ENCODE measurements at places on chromosomes 5 and 9. TPM values are rescaled to one million over a fixed set of nuclear protein-coding genes. Genes with fewer than 3 reads are reported as not detected.

GRCh38 chr5:116442095-116442534 is 132.5 kb downstream of the SEMA6A start:
- peak; percentile 74 for DNase-seq

- peak; percentile 23 for DNase-seq
These were observed 21.6 kb upstream of the PCDHA1 start for GRCh38 chr5:140764177-140764973.

- DNase-seq, result no peak
These were observed 78.1 kb downstream of the NDUFAF2 start for GRCh38 chr5:61023131-61023530.

GRCh38 chr9:131087354-131087893 is 8.9 kb upstream of the AIF1L start:
- no peak for DNase-seq

GRCh38 chr9:72753266-72753893 is 199.5 kb downstream of the ALDH1A1 start:
- peak; percentile 67 for DNase-seq

DNA sequence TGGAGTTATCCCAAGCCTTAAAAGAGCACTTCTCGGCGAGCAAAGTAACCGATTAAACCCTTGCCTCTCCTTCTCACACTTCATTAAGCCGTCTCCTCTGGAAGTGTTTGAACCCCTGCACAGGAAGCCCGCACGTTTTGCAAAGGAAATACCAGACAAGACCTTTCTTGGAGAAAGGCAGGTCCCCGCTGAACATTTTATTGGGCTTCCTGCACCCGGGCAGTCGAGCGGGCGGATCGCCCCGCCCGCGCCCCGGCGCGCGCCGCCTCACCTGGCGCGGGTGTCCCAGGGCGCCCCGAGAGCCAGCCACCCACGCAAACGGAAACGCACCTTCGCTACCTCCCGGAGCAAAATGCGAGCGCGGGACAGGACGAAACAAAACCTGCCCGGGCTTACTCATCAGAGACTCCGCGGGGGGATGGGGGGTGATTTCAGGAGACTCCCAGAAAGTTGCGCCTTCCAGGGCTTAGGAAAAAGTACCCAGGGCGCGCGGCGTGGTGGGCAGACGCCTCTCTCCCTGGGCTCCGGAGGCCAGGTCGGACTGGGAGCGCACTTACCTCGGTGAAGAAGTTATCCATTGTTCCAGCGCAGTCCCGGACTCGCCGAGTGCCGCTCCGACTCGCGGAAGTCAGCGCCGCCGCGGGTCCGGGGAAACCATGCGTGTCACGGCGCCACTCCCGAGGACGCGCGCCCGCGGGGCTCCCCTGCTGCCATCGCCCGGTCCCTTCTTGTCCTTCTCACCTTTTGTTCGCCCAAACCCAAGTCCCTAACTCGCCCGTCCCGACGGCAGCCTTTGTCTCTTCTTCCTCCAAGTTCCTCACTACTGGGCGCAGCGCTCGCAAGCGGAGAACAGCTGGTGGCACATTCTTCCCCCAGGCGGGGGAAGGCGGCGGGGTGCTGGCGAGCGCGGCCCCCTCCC is 598 bp downstream of the MYO10 start:
- peak; percentile 74 for DNase-seq

DNA sequence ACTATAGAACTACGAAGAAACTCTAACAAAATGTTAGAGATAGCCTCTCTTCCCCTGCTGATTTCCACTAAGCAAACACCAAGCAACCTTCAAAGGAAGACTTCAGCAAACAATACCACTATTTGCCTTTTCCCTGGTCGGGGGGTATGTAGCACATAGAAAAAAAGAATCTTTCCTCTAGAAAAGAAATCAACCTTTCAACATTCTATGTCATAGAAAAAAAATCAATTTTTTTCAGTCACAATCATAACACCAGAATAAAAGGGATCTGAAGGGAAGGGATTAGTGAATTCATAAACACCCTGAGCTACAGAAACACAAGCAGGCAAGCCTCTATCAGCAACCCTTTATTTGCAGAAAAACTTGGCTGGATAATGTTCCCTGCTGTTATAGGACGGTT is 15.3 kb downstream of the ABCA1 start:
- no peak for DNase-seq

DNA sequence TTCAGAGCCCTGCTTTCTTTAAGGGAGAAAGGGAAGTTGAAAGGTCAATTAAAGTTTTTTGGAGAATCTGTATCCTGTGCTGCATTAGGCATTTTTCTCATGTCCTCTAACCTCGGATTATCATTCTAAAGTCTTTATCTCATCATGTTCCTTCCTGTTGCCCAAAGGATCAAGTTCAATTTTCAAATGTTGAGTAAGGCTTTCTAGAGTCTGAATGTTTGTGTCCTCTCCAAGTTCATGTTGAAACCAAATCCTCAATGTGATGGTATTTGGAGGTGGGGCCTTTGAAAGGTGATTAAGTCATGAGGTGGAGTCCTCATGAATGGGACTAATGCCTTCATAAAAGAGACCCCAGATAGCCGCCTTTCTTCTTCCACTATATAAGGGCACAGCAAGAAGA is 20.2 kb upstream of the TNC start:
- DNase-seq, result no peak

DNA sequence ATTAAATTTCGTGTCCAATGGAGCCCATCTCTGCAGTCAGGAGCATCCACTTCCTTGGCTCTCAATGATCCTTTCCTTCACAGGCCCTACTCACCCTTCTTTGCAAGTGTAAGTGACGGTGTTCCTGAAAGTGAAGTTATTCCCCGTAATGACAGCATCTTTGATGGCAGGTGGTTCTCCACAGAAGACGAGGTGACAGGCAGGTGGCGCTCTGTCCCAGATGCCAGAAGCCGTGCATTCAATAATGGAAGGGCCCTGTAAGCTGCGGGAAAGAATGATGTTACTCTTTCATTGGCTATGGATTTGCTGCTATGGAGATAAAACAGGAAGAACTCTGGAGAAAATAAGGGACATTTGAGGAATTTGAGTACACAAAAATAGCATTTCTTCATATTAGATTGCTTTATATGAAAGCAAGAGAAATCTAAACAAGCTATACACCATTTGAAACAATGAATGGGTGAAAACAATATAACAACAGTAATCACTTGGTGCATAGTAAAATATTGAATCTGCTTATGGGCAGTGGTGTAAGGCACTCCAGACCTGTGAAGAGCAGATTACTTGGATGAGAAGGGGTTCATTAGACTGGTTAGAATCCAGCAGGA is 89.9 kb upstream of the TXNDC8 start:
- DNase-seq, result peak; percentile 69

- no peak for DNase-seq
These were observed 8.7 kb downstream of the SLC6A19 start for GRCh38 chr5:1209896-1210776.

- DNase-seq, result no peak
These were observed 68.8 kb downstream of the SLC44A1 start for GRCh38 chr9:105313238-105313637.

DNA sequence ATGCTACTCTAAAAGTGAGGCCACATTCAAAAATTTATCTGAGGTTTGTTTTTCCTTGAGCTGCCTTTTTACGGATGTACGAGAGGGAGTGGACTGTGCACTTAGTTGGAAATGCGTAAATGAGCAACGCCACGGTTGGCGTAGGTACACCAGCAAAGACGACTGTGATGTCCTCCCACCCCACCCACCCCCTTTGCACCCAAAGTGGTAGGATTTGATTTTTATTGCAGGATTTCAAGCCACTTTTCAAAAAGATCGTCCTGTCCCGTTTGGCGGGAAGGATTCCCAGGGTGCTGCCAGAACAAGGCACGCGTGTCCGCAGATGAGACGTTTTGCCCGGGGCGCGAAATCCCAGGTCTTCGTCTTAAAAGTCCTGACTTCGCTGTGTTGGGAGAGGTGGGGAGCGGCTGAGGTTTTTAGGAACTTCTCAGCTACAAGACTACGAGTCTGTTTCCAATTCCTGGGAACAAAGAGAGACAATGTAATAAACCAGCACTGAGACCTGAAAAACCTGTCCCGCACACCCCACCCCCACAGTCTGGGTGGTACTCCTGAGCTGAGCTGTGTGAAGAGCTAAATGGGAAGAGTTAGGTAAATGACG is 1.0 kb upstream of the TLE1 start:
- peak; percentile 96 for DNase-seq

GRCh38 chr5:131005963-131006684 is 158.9 kb downstream of the HINT1 start:
- peak; percentile 27 for DNase-seq

DNA sequence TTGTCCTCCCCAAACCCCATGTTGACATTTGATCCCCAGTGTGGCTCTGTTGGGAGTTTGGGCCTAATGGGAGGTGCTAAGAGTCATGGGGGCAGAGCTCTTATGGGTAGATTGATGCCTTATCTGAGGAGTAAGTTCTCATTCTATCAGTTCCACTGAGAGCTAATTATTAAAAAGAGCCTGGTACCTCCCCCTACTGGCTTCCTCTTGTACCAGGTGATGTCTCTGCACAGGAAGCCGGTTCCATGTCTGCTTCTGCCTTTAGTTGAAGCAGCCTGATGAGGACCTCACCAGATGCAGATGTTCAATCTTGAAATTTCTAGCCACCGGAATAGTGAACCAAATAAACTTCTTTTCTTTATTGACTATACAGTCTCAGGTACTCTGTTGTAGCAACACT is 10.8 kb downstream of the GABRB2 start:
- DNase-seq, result peak; percentile 29

GRCh38 chr5:80034559-80034958 is 589 bp upstream of the THBS4 start:
- DNase-seq, result no peak

- DNase-seq, result no peak
These were observed 190.3 kb downstream of the MELK start for GRCh38 chr9:36762958-36763357.

GRCh38 chr5:95937607-95938152 is 24.0 kb downstream of the ELL2 start:
- no peak for DNase-seq

GRCh38 chr5:141363952-141364660 is at the start of gene PCDHGA5:
Gene PCDHGA5, plus strand, starts transcription at chr5:141364162. Its CDS starts 169 bp downstream, at chr5:141364331.
- DNase-seq, result no peak

DNA sequence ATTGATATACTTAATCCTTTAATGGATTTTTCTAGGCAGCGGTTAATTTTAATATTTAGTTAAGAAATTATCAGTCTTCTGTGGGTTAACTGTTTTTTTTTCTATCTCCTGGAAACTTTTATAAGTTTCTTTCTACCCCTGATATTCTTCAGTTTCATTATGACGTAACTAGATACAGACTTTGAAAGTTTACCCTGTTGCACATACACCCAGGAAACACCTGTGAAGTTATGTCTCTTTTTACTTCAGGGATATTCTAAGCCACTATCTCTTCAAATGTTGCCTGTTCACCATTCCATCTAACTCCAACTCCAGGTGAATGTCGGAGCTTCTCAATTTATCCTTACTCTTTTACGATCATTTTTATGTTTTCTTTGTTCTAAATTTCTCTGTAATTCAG is 329.0 kb downstream of the ICE1 start:
- no peak for DNase-seq

DNA sequence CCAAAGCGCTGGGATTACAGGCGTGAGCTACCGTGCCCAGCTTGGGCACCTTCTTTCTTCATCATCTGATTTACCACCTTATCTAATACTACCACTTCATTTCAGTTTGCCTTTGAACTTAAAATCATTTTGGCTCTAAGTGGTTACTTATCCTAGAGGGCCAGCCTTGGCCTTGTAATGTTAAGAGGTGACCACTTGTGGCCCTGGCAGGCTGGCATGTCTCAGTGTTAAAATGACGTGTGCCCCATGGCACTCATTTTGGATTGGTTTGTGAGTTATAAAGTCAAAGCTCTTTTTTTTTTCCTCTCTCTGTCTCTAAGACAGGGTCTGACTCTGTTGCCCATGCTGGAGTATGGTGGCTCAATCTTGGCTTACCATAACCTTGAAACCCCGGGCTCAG is 17.8 kb downstream of the HABP4 start:
- DNase-seq, result no peak

- DNase-seq, result peak; percentile 65
These were observed 33.5 kb downstream of the TLX3 start for GRCh38 chr5:171342362-171343111.

DNA sequence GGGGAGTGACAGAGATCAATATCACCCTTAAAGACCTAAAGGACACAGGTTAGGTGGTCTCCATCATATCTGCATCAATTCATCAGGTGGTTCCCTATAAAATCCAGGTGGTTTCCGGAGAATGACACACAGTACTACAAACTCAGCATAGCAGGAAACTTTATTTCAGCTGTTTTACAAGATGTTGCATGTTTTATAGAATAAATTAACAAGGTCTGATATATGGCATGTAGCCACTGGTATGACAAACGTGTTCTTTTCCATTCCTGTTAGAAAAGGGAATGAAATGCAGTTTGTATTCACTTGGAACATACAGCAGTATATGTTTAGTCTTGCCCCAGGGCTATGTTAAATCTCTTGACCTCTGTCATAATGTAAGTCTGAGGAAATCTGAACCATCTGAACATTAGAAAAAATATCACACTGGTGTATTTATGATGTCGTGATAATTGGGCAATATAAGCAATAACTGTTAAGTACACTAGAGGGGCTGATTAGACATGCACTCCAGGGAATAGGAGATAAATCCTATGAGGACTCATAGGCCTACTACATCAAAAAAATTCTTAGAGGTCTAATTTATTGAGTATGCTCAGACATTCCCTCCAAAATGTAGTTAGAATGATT is 42.2 kb upstream of the TNFSF8 start:
- no peak for DNase-seq

- DNase-seq, result no peak
These were observed 8.8 kb downstream of the CDO1 start for GRCh38 chr5:115807654-115808052.

DNA sequence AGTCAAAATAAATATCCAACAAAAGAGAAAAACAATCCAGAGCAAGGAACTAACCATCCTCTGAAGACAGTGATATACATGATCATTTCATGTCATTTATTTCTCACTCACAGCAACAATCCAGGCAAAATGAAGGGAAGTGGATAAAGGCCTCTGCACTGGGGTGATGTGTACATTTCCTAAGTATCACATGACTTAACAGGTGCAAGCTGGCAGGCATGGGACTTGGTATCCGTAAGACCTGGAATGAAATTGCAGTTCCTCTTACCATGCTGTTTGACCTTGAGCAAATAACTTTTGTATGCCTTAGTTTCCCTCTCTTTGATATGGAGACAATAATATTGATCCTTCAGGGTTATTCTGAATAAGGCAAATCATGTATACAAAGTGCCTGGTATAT is 77.6 kb downstream of the PRLR start:
- no peak for DNase-seq

Gene GNA14
- 3.4 TPM for total RNA-seq

Gene SIT1
- not detected for total RNA-seq

Gene PDE4D
- total RNA-seq, result 15.0 TPM

Gene MPDZ
- not detected for total RNA-seq

Gene MAMDC2
- total RNA-seq, result 2.2 TPM

Gene TEX10
- 15.4 TPM for total RNA-seq

Gene PCDHA4
- total RNA-seq, result not detected

Gene TLX3
- total RNA-seq, result not detected

Gene FOXD1
- 0.31 TPM for total RNA-seq

Gene SPINK13
- total RNA-seq, result not detected

Gene GMCL2
- not detected for total RNA-seq

Gene OTP
- not detected for total RNA-seq

Gene CA9
- 95.4 TPM for total RNA-seq

Data from HT-29 (cell line).